ENCODE measurements at places on chromosomes 2 and 18. TPM values are rescaled to one million over a fixed set of nuclear protein-coding genes. Genes with fewer than 3 reads are reported as not detected.

IL1R2 gene
- total RNA-seq, result 5.7 TPM

COLEC12 gene
- total RNA-seq, result not detected

TRAPPC8 gene
- 51.2 TPM for total RNA-seq

LDLRAD4 gene
- total RNA-seq, result 24.0 TPM

LRP2 gene
- not detected for total RNA-seq

TEX44 gene
- not detected for total RNA-seq

TRIP12 gene
- total RNA-seq, result 325 TPM

RSAD2 gene
- 7.9 TPM for total RNA-seq

DPP10 gene
- not detected for total RNA-seq

GKN1 gene
- not detected for total RNA-seq

IL36B gene
- total RNA-seq, result not detected

IMPACT gene
- 8.4 TPM for total RNA-seq

RNASEH1 gene
- total RNA-seq, result 25.6 TPM

HOXD4 gene
- total RNA-seq, result not detected

SOX11 gene
- not detected for total RNA-seq

MROH2A gene
- not detected for total RNA-seq

SNED1 gene
- 4.9 TPM for total RNA-seq

SPP2 gene
- total RNA-seq, result not detected

LCLAT1 gene
- total RNA-seq, result 14.2 TPM

PROM2 gene
- 1.1 TPM for total RNA-seq

NDC80 gene
- total RNA-seq, result 6.5 TPM

FTCDNL1 gene
- total RNA-seq, result 0.95 TPM

TTC32 gene
- total RNA-seq, result 37.2 TPM

GCA gene
- 9.7 TPM for total RNA-seq

RBMS1 gene
- total RNA-seq, result 167 TPM

NYAP2 gene
- total RNA-seq, result not detected

CKAP2L gene
- 3.4 TPM for total RNA-seq

DYNAP gene
- not detected for total RNA-seq

CBLN2 gene
- total RNA-seq, result not detected

EGR4 gene
- total RNA-seq, result 1.1 TPM

BOLL gene
- not detected for total RNA-seq

CLEC4F gene
- total RNA-seq, result 1.4 TPM
